Pulmonary artery endothelial cell (primary cell): ENCODE measurements at places on chromosomes 6 and 20. TPM values are rescaled to one million over a fixed set of nuclear protein-coding genes. Genes with fewer than 3 reads are reported as not detected.
A peak's percentile ranks its signal among the peaks of the same experiment; 100 is the strongest.

DNA sequence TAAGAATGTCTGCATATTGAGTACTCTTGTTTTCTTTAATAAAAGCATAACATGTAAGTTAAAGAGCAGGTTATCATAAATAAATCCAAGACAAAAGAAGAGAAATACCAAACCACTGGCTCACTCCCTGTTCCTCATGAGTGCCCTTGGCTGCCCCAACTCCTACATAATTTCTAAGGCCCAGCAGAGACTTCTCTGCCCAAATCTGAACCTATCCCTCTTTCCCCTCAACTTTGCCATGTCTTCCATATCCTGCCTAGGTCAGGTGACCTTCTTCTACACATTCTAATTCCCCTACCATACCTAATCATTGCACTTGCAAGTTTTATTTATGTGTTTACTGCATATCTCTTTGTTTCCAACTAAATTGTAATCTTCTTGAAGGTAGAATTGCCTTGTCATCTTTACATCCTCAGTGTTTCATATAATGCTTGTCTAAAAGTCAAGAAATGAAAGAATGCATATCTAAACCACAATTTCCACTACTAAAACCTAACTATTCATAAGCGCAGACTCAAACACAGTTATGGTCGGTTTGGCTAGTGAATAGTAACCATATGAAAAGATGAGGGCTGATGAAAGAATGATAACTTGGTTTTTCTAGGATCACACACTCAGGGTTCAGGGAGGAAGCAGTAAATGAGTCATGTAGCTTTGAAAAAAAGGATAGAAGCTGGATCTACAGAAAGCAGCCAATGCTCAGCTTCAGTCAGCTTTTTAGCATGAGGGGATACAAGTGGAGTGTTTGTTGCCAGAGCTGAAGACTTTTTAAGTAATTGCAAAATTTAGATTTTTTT is 53.3 kb upstream of the EYA4 start:
- DNase-seq: no peak

- DNase-seq: no peak
These were observed 200.5 kb downstream of the ARID1B start for GRCh38 chr6:156977527-156978291.

- DNase-seq: no peak
These were observed 23.5 kb downstream of the PTCHD4 start for GRCh38 chr6:48087448-48087847.

DNA sequence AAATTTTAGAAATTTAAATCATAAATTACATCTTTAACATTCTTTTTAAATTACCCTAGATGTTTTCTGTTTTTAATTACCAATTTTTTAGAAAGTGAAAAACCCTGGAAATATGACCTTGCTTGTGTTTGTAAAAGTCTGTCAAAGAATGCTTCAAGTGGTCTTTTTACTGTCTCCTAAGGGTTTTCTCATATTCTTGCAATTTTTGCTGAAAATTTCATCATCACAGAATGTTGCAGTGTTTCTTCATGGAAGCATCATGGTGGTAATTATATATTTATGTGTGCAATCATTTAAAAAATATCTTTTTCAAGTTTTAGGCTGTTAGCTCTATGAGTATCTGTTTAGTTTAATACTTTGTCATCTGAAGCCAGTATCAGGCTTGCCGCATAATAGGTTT is 178.2 kb downstream of the HDGFL1 start:
- no peak for DNase-seq

DNA sequence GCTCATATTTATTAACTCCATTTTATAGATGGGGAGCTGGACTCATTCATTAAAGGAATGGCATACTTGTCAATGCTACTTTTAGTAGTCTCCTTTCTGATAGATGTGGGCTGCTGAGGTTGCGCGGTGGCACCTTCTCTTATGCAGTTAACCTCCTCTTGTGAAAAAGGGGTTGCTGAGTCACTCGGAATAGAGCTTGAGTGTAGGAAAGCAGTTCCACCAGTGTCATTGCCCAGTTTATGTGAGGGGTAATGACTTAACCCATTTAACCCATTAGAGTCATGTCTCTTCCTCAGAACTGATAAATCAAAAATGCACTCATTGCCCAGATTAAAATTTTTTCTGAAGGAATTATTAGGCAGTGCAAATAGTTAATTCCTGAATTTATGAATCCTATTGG is 6.3 kb downstream of the MAPK14 start:
- DNase-seq: no peak

GRCh38 chr6:42450477-42451332 is 1.0 kb downstream of the TRERF1 start:
- no peak for DNase-seq

GRCh38 chr6:88208726-88209125 is 42.6 kb upstream of the CNR1 start:
- DNase-seq: no peak

DNA sequence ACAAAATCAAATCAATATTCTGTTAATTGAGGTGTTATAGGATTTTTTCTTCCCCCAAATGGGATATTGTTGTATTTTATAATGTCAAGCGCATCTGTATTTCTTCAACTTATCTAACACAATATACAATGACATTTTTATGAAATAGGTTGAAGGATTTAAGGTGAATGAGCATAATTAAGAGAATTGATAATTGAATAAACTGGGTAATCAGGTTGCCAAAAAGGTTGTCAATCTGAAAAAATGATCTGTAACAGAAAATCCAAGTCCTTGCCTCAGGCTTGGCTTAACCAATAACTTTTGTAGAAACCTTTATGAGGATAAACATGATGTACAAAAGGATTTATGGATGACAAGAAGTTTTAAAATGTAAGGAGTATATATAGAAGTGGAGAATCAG is 1101.7 kb upstream of the EYS start:
- no peak for DNase-seq

DNA sequence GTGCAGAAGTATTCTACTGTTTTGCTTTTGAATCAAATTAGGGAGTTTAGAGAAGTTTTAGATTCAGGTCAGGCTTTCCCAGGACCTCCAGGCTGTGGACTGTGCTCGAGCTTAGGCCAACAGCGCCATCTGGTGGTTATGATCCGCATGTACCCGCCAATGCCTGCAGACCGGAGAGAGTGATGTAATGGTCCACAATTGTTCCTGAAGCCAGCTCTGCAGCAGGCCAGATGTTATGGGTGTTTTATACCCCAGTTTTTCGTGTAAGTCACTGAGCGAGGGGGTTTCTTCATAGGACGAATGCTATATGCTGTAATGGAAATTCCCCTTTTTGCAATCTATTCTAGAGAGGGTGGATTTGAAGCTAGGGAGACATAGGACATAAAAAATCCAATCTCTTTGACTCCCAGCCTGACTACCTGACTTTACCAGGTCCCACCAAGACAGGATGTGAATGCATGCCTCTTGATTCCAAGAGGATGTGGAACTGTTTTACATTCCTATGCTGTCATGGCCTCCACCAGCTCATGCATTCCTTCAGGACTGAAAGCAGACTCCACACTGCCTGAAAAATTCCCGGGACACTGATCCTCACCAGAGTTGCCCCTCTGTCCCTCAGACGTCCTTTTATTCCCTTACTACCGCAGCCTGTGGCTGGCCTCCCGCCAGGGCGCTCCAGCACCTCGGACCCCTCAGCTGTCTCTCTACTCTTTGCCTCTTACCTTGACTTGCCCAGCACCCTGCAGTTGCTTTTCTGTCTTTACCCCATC is 41.2 kb upstream of the LY86 start:
- peak; percentile 58 for DNase-seq

- DNase-seq: no peak
These were observed 1.5 kb downstream of the ANKS1A start for GRCh38 chr6:34890533-34890925.

DNA sequence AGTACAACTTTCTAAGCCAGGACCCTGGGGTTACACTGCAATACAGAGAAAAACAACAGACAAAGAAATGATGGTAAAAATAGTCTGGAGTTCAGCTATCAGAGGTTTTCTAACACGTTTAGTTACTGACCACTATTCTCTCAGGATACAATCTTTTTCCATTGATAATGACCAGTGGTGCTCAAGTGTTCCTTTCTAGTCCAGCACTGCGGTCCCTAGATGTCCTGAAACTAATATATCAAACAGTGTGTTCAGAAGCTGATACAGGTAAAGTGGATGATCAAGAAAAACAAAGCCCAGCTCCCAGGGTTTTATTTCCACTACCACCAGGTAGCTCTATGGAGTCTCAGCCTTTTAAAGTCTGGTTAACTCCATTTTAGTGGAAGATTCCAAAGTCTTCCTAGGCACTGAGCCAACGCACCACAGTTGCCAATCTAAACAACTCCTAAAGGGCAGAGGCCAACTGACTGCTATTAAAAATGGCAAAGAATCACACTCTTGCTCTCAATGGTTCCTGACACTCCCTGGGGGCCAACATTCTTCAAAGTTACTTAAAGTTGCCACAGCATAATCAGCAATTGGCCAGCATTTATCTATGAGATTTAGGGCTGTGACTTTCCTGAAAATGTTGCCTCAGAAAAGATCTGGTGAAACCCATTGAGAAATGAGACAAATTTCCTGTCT is 38.2 kb downstream of the DZANK1 start:
- DNase-seq: no peak

- DNase-seq: no peak
These were observed 1.5 kb downstream of the MAFB start for GRCh38 chr20:40687384-40688128.

CLDN20 gene
- total RNA-seq: not detected in 2 replicates

RSPO4 gene
- total RNA-seq: not detected in 2 replicates

OTOR gene
- not detected in 2 replicates for total RNA-seq

GPR6 gene
- not detected in 2 replicates for total RNA-seq

PLN gene
- 0.04 TPM in 1 of 2 replicates, not detected in the other for total RNA-seq

ZNF165 gene
- 0.33 and 0.35 TPM in 2 replicates for total RNA-seq

FERMT1 gene
- total RNA-seq: 1.1 and 2.2 TPM in 2 replicates
